ENCODE measurements at places on chromosomes 3 and 15. TPM values are rescaled to one million over a fixed set of nuclear protein-coding genes. Genes with fewer than 3 reads are reported as not detected.

- H3K36me3 ChIP-seq = no peaks in the 10 kb centered on the region
- H3K4me1 ChIP-seq = no peaks in the 10 kb centered on the region
- DNase-seq = peak; percentile 59
These were observed 13.7 kb upstream of the PARP6 start for GRCh38 chr15:72285927-72286516.

- H3K4me3 ChIP-seq = no peak overlapping the region
- H3K27me3 ChIP-seq = no peaks in the 10 kb centered on the region
- H3K4me1 ChIP-seq = no peaks in the 10 kb centered on the region
- no peak for DNase-seq
- no peak overlapping the region for H3K27ac ChIP-seq
These were observed 32.9 kb downstream of the IL16 start for GRCh38 chr15:81229586-81229985.

DNA sequence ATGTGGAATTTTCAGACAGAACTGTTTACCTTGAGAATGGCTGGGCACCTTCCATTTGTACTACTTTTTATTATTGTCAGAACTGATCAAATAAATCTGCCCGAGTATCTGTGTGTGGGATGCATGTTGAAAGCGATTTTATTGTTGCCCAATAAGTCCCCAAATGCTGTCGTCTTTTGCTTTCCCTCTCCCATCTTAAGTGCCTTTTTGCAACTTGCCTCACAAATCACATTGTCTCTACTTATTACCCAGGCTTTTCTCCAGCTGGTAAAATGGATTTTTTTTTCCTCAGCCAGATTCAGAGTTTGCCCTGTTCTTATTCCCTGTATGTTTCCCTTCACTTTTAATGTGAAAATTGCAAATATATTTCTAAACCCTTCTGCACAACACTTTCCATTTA, 163.1 kb downstream of the CNTN4 start:
- no peak overlapping the region for H3K4me3 ChIP-seq
- no peaks in the 10 kb centered on the region for H3K36me3 ChIP-seq
- DNase-seq = no peak

DNA sequence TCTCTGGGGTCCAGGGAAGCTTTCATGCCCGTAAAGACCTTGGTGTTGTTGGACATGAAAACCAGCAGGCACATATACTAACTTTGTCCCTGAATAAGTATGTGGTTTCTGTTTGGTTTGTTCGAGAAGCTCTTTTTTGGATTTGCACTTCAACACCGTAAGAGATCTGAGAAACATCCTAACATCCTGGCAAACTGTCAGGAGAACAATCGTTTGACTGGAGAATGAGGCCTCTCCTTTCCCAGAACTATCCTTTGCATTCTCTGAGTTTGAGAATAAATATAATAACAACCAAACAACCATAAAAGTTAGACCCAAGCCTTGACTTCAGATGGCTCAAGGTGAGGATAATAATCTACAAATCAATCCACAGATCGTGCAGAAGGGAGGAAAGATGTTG, 230.4 kb upstream of the WNT5A start:
- peaks cover 22% of the 10 kb centered on the region for H3K4me1 ChIP-seq
- H3K27me3 ChIP-seq = no peaks in the 10 kb centered on the region

GRCh38 chr15:59550530-59550929, 61.1 kb upstream of the GCNT3 start:
- no peak for DNase-seq
- H3K27ac ChIP-seq = no peak overlapping the region
- H3K4me1 ChIP-seq = peaks cover 29% of the 10 kb centered on the region

DNA sequence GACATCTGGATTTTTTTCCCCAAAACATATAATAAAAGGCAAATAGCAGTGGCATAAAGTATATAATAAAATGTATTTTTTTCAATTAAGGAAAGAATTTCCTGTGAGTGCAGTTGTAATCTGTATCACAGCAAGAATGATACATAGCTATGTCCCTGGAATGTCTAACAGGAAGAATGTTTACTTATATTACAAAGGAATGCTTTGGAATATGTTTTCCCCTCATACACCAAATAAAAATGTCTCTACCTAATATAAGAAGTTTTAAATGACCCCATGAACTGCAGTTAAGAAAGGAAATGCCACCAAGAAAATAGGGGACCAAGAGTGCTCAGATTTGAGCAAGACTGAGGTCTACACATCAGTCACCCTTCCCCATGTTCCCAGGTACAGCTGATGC, 38.0 kb upstream of the ATP11B start:
- no peaks in the 10 kb centered on the region for H3K36me3 ChIP-seq
- H3K27me3 ChIP-seq = no peaks in the 10 kb centered on the region
- H3K27ac ChIP-seq = 0 out of 2 replicates have a peak overlapping the region, but pooled peaks have one; percentile 32
- peaks cover 22% of the 10 kb centered on the region for H3K4me1 ChIP-seq
- DNase-seq = no peak
- no peak overlapping the region for H3K4me3 ChIP-seq

DNA sequence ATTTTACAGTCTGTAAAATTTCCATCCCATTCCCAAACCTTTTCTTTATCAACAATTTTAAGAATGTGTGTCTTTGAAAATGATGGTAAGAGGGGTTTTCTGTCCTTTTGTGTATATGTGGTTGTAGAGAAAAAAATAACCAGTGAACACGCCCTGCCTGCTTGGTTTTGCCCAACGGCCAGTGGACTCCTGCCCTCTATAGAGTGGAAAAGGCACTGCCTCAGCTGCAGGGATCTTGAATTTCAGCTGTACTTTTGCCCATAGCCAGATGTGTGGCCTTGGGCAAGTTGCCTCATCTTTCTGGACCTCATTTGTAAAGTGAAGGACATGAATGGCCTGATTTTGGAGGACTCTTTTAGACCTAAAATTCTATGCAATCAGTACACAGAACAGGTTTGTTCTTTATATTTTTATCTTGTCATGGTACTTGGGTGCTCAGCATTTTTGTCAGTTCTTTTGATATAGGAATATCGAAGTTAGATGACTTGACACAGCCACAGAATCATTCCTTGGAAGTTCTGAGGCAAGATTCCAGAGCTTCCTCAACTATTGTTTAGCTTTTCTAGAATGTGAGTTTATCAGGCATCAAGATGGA, 81.0 kb downstream of the CLDN11 start:
- H3K36me3 ChIP-seq = no peaks in the 10 kb centered on the region
- DNase-seq = peak; percentile 20
- H3K4me1 ChIP-seq = no peaks in the 10 kb centered on the region
- H3K4me3 ChIP-seq = no peak overlapping the region
- H3K27ac ChIP-seq = no peak overlapping the region

- H3K4me3 ChIP-seq = no peak overlapping the region
- H3K27me3 ChIP-seq = no peaks in the 10 kb centered on the region
- H3K4me1 ChIP-seq = no peaks in the 10 kb centered on the region
- DNase-seq = no peak
- H3K36me3 ChIP-seq = no peaks in the 10 kb centered on the region
These were observed 318.4 kb upstream of the TRIM42 start for GRCh38 chr3:140359233-140359995.

DNA sequence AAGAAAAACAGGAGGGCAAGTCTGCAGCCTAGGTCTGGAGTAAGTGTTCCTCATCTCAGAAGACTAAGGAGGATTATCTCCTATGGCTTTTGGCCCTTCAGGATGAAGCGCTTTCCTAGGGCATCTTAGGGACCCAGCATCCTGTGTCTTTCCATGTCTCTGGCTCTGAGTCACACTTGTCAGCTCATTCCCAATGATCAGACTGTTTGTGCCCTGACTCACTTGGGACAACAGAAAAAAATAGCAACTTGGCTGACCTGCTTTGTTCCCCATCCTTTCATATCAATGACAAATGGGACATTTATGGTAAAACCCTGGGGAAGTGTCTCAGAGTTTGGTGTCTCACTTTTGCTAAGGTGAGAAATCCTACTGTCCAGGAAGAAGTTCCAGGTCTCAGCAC, 76.2 kb upstream of the OXTR start:
- peak overlapping the region; percentile 54 for H3K27ac ChIP-seq
- H3K27me3 ChIP-seq = no peaks in the 10 kb centered on the region
- H3K4me3 ChIP-seq = no peak overlapping the region
- H3K36me3 ChIP-seq = peaks cover 10% of the 10 kb centered on the region
- peaks cover 46% of the 10 kb centered on the region for H3K4me1 ChIP-seq
- DNase-seq = peak; percentile 58

GRCh38 chr15:42150219-42150970, 6.0 kb downstream of the PLA2G4F start:
- no peak overlapping the region for H3K27ac ChIP-seq
- H3K27me3 ChIP-seq = no peaks in the 10 kb centered on the region
- H3K36me3 ChIP-seq = no peaks in the 10 kb centered on the region
- H3K4me1 ChIP-seq = no peaks in the 10 kb centered on the region
- no peak overlapping the region for H3K4me3 ChIP-seq

DNA sequence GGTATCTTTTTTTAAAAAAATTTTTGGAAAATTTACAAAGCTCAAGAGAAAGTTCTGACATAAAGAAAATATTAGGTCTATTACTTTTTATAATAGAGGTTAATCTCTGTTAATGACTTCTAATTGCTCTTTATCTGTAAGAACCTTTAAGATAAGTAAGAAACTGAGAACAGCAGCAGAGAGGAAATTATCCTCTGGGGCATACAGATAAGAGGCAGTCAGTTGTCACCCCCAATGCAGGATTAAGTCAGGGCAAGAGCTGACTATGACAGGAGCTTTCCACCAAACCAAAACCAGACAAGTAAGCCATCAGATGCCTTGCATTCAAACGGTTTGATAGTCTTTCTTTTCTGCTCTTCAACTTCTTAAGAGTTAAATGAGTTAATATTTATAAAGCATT, 149.0 kb downstream of the GSK3B start:
- H3K27ac ChIP-seq = no peak overlapping the region
- no peak overlapping the region for H3K4me3 ChIP-seq
- no peaks in the 10 kb centered on the region for H3K27me3 ChIP-seq
- no peak for DNase-seq
- H3K36me3 ChIP-seq = peaks cover 7% of the 10 kb centered on the region
- H3K4me1 ChIP-seq = no peaks in the 10 kb centered on the region

- H3K4me1 ChIP-seq = no peaks in the 10 kb centered on the region
- H3K27ac ChIP-seq = no peak overlapping the region
- no peaks in the 10 kb centered on the region for H3K27me3 ChIP-seq
These were observed 158.6 kb upstream of the KBTBD8 start for GRCh38 chr3:66839508-66839907.

GRCh38 chr3:71388535-71389120, 194.9 kb downstream of the FOXP1 start:
- DNase-seq = no peak
- no peak overlapping the region for H3K27ac ChIP-seq
- no peaks in the 10 kb centered on the region for H3K36me3 ChIP-seq
- peaks cover 19% of the 10 kb centered on the region for H3K4me1 ChIP-seq
- H3K27me3 ChIP-seq = no peaks in the 10 kb centered on the region
- H3K4me3 ChIP-seq = no peak overlapping the region

DNA sequence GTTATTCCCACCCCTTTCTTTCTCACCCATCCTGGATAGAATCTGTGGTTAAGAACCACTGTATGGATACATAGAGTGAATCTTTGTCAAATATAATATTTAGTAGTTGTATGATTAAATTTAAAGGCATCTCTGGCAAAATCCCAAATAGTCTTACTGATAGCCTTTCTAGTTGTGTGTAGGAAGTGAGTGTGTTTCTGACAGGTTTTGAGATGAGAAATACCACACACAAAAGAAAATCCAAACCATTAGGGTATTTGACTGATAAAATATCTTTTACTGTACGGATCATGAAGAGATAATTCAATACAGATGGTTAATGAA, 44.7 kb upstream of the PLCL2 start:
- no peak for DNase-seq
- H3K27me3 ChIP-seq = no peaks in the 10 kb centered on the region
- H3K27ac ChIP-seq = no peak overlapping the region
- H3K4me3 ChIP-seq = no peak overlapping the region

DNA sequence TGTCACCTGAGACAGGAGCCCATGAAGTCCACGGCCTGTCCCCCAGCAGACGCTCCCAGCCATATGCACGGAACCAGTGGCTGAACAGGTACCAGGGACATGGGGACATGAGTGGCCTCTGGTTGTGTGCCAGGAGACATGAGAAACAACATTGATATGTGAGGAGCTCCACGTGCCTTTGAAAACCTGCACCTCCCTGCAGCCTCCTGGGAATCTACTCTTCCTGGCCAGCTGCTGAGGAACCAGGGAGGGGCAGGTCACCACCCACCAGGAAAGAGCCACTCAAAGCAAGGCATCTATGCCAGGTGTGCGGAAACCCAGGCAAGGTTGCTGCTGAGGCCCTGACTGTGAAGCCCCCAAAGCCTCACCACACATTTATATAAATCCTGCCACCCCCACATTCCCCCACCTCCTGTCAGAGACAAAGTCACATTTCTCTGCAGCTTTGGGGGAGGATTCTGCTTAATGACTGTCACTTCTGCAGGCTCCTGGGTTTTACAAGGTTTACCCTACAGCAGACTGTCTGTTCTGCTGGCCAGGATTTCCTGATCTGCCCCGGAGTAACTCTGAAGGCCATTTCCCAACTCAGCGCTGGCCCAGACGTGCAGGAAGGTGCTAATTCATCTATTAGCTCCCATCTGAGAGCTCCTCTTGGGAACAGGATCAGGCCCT, 110.8 kb downstream of the ADCY5 start:
- H3K27ac ChIP-seq = no peak overlapping the region
- 0 out of 2 replicates have a peak, but pooled peaks cover 3% of the 10 kb centered on the region for H3K27me3 ChIP-seq
- no peaks in the 10 kb centered on the region for H3K4me1 ChIP-seq
- no peak overlapping the region for H3K4me3 ChIP-seq

- H3K4me3 ChIP-seq = no peak overlapping the region
- no peaks in the 10 kb centered on the region for H3K27me3 ChIP-seq
- peaks cover 21% of the 10 kb centered on the region for H3K4me1 ChIP-seq
These were observed 75.8 kb downstream of the CBLB start for GRCh38 chr3:105793040-105793439.

DNA sequence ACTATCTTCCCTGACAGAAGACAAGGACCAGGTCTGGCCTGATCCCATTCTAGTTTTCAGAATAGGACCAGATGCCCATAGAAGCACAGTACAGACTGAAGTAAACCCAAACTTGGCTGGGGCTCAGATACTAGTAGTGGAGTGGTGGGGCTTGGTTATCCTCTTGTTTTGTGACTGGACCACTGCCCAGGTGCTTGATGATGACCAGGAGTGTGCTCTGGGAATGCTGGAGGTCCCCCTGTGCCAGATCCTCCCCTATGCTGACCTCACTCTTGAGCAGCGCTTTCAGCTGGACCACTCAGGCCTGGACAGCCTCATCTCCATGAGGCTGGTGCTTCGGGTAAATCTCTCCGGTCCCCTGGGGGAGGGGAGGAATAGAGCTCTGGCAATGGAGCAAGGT, 36.3 kb downstream of the ESYT3 start:
- no peaks in the 10 kb centered on the region for H3K36me3 ChIP-seq
- H3K27me3 ChIP-seq = no peaks in the 10 kb centered on the region
- H3K4me1 ChIP-seq = no peaks in the 10 kb centered on the region
- no peak for DNase-seq
- no peak overlapping the region for H3K27ac ChIP-seq
- H3K4me3 ChIP-seq = no peak overlapping the region

GRCh38 chr15:70164910-70165715, 67.4 kb upstream of the TLE3 start:
- peaks cover 4% of the 10 kb centered on the region for H3K4me1 ChIP-seq
- H3K27ac ChIP-seq = no peak overlapping the region
- no peaks in the 10 kb centered on the region for H3K27me3 ChIP-seq
- no peaks in the 10 kb centered on the region for H3K36me3 ChIP-seq
- DNase-seq = no peak

The SPTSSB gene
- not detected for total RNA-seq

The XRN1 gene
- total RNA-seq = 17.4 TPM

The MKRN2OS gene
- not detected for total RNA-seq

The B3GNT5 gene
- total RNA-seq = 0.66 TPM

The PPP1R14D gene
- not detected for total RNA-seq

The ZNF620 gene
- total RNA-seq = 0.69 TPM

The MEIS2 gene
- 4.2 TPM for total RNA-seq

The SPINK8 gene
- not detected for total RNA-seq
